ENCODE measurements at places on chromosomes 2 and 18.

GRCh38 chr2:151630372-151630771 lies 103.9 kb downstream of the NEB start:
- DNase-seq: no peak

- DNase-seq: no peak
Observed at GRCh38 chr18:58756148-58756547, 84.9 kb downstream of the MALT1 start.

DNA sequence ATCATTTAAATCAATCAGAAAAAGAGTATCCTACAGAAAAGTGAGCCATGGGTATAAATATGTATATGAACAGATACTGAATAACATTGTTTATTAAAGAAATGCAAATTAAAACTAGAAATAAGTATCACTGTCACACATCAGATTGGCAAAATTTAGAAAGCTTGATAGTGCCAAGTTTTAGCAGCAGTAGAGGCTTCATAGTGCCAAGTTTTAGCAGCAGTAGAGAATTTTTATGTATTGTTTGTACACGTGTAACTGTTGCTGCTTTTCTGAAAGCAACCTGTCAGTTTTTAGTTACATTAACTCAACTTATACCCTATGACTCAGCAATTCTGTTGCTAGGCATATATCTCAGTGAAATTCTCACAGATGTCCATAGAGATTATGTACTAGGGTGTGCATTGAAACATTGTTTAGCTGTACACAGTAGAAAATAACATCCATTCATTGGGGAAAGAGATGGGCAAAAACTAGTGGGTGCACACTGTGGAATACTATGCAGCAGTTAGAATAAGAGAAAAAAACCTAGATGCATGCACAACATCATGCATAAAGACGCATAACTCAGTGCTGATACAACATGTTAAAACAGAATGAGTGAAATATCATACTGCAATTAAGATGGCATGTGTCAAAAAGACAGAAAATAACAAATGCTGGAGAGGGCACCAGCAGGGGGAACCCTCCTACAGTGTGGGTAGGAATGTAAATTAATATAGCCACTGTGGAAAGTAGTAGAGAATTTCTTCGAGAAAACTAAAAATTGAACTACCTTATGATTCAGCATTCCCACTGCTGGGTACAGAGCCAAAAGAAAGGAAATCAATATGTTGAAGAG lies 294.5 kb upstream of the NT5C1B start:
- DNase-seq: peak; percentile 55

DNA sequence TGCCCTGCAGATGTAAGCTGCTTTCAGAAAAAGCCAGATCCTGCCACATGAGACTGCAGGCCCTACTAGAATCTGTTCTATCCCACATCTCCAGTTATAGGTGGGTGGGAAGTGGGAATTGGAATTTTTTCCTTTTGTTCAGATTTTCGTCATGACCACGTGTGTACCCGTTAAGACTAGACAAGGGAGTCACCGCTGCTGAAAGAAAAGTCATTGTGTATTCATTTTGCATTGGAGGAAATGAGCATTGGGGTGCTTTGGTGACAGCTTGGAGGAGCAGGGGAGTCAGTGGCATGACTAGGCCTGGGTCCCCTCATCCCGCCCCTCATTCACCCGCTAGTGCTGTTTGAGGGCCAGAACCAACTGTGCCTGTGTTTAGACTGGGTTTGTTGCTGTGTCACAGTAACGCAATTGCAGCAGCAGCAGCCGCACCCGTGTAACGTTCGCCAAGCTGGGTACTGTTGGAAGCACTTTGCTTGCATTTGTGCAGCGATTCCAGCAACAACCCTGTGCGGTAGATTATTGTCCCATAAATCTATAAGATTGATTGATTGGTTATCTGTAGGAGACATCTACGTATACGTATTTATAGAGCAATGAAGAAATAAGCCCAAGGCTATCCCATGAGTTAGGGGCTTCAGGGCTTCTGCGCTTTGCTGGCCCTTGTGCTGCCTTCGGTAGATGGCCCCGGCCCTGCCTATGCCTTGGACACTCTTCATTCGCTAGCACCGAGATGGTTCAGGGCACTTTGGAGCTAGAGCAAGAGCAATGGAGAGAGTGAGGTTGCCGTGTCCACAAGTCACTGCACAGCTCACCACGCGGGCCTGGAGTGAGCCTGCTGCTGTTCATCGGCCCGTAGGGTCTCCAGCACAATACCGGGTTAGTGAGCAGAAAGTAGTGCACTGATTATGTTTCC lies 194.9 kb downstream of the AGAP1 start:
- no peak for DNase-seq

GRCh38 chr2:58127111-58127510 lies 80.5 kb downstream of the VRK2 start:
- DNase-seq: no peak

DNA sequence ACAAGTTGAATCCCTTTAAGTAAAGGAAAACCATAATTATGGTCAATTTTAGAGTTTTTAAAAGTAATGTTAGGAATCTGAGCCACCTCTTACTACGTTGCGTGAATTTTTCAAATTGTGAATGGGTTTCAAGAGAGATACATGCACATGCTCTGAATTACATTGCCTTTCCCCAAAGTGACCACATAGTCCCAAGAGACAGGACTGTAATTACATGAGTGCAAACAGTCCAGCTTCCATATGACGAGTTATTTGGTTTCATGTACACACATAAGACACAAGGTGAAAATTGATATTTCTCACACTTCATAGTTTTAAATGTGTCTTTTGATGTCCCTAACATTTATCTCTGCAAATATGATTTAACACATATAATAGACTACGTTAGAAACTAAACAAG lies 850.8 kb downstream of the LRP1B start:
- DNase-seq: no peak

GRCh38 chr2:129876541-129876940 lies 102.9 kb upstream of the RAB6C start:
- no peak for DNase-seq

GRCh38 chr2:127604986-127605385 lies 41.0 kb upstream of the GPR17 start:
- no peak for DNase-seq

DNA sequence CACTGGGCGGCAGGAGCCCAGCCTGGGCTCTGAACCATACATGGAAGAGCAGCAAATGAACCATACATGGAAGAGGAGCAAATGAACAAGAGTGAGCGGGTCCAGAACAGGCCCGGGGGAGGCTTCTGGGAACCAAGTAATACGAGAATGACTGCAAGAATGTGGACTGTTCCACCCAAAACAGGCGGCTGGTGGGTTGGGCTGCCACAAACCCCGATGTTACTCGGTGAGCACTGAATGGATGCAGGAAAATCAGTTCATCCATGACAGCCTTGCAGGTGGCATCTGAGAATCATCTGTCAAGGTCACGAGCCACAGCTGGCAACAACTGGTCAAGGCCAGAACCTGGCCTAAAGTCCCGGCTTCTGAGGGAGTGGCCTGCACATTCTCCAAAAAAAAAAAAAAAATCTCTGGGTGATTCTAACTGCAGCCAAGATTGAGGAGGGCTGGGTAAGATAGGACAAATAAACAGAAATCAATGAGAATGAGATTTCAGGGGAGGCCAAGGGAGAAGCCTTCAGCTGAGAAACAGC lies 106.1 kb downstream of the ZNF516 start:
- no peak for DNase-seq

- DNase-seq: peak; percentile 73
Observed at GRCh38 chr18:74489676-74490075, 6.5 kb upstream of the CNDP2 start.

DNA sequence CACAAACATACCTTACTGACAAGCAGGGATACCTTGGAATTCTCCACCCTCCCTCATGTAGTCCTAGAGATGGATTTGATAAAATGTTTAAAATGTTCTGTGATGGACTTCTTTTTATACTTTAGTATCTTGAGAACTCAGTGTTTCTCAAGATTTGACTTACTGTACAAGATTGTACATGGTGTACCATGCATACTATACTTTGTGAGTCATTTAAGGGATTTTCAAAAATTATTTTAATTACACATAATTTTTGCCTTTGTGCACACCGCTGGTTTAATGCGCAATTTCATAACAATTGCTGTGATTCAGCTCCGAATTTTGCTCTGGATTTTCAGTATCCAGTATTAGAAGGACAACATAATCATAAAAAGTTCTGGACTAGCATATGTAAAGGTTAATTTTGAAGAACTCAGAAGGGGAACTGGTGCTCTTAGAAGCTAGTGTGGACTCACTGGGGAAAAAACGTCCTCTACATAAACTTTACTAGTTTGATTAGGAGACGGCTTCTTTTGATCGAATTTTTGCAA lies 78.6 kb upstream of the ACSL3 start:
- peak; percentile 12 for DNase-seq

GRCh38 chr2:12700989-12701388 lies 15.7 kb upstream of the TRIB2 start:
- peak; percentile 56 for DNase-seq

DNA sequence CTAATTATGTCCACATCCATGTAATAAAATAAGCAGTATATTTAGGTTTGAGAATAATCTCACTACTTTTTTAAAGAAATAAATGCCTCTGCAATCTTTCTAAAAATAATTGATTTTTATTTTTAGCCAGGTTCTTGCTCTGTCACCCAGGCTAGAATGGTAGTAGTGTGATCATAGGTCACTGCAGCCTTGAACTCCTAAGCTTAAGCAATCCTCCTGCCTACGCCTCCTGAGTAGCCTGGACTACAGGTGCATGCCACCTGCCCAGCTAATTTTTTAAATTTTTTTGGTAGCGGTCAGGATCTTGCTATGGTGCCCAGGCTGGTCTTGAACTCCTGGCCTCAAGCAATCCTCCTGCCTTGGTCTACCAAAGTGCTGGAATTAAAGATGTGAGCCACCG lies 133.3 kb downstream of the CAMKMT start:
- no peak for DNase-seq

DNA sequence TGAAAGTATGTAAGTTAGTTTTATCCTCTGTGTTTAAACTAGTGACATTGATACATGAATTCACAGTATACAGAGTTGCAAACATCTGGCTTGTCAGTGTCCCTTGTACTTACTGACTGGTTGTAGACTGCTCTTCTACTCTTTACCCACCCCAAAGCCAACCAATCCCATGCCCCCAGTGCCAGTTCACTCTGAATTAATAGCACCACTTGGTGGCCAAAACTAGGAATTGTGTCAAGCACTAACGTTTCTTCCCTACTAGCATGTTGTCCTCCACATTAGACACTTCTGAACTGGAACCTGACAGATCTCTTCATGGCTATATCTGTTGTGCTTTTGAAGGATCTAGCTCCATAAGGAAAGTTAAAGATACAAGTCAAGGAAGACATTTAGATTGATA lies 27.2 kb upstream of the OTX1 start:
- DNase-seq: peak; percentile 72

- DNase-seq: peak; percentile 66
Observed at GRCh38 chr2:35298493-35298892, 1057.1 kb upstream of the CRIM1 start.

- DNase-seq: no peak
Observed at GRCh38 chr2:155100261-155100660, 401.8 kb downstream of the KCNJ3 start.

- no peak for DNase-seq
Observed at GRCh38 chr18:70024829-70025228, 77.2 kb upstream of the CD226 start.

DNA sequence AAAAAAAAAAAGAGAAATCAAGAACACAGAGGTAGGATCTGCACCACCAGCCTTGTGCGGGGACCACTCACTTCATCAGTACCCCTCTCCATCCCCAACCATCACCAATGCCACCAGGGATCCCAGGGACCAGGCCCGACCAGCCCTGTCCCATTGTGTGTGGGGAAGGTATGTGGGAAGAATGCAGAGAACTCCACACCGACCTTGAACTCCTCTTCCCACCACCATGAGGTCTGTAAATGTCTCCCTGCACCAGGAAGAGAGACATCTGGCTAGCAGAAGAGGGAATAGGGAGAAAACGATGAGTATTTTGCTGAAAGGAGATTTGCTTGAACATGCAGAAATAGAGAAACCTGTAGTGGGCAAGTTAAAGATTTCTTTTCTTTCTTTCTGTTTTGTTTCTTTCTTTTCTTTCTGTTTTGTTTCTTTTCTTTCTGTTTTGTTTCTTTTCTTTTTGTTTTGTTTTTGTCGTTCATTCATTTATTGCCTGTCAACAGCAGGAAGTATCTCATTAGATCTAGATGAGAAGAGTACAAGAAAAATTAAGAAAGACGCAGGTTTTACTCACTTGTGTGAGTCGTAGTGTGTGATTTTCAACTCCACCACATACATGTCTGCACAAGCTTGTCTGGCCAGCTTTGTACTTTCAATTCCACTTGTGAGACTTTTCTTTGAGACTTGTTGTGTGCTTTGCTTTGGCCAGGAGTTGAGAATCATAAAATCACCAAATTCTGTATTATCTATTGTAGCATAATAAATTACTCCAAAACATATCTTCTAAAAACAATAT lies 179.8 kb upstream of the HAAO start:
- peak; percentile 57 for DNase-seq

DNA sequence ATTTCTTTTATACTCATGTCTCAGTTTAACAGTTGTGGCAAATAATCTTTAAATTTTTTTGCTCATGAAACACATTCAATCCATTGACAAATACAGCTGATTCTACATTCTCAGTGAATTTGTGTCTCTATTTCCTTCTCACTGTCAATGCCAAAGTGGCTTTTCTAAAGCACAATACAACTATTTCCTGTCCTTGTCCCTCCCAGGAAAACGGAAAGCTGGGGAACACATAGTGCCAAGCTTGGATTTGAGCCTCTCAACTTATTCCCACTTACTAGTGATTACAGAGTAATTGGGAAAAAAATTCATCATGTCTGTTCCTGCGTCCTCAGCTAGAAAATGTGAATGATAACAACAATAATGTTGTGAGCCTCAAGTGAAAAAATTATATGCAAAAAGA lies 899.7 kb upstream of the CDH2 start:
- no peak for DNase-seq

DNA sequence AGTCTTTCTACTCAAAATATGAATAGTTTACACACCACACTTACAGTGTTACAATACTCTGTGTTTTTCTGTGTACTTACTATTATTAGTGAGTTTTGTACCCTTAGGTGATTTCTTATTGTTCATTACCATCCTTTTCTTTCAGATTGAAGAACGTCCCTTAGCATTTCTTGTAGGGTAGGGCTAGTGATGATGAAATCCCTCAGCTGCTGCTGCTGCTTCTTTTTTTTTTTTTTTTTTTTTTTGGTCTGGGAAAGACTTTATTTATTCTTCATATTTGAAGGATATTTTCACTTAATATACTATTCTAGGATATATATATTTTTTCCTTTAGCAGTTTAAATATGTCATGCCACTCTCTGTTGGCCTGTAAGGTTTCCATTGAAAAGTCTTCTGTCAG lies 29.0 kb upstream of the SERPINB2 start:
- DNase-seq: no peak

GRCh38 chr2:217247476-217247875 lies 387.6 kb upstream of the TNP1 start:
- no peak for DNase-seq

- DNase-seq: peak; percentile 41
Observed at GRCh38 chr2:20507166-20507692, 60.4 kb downstream of the RHOB start.

DNA sequence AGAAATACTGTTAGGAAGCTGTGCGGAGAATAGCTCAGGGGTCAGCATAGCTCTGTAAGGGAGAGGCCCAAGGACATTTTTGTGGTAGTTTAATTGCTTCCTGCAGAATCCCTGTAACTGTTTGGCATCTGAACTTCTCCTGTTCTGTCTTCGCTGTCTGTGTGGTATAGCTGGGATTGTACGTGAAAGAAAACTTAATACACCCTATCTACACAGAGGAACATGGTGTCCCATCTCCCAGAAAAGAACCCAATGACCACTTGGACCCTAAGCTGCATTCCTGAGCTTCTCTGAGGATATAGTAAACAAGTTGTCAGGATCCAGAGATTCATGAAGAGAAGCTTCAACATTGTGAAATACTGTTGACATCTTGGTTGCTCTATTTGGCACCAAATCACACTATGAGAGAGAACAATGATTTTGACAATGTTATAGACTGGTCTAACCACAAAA lies 81.3 kb downstream of the CDC42EP3 start:
- peak; percentile 97 for DNase-seq
